Lower lobe of right lung (tissue), 2 donors: ENCODE measurements at places on chromosomes 12 and 14. TPM values are rescaled to one million over a fixed set of nuclear protein-coding genes. Genes with fewer than 3 reads are reported as not detected.

- no peak for DNase-seq
These were observed 106.2 kb downstream of the GPATCH2L start for GRCh38 chr14:76257842-76258397.

- no peak for DNase-seq
These were observed 15.8 kb downstream of the DIP2B start for GRCh38 chr12:50520416-50521207.

- no peak for DNase-seq
These were observed 75.4 kb upstream of the CCND2 start for GRCh38 chr12:4197922-4198763.

DNA sequence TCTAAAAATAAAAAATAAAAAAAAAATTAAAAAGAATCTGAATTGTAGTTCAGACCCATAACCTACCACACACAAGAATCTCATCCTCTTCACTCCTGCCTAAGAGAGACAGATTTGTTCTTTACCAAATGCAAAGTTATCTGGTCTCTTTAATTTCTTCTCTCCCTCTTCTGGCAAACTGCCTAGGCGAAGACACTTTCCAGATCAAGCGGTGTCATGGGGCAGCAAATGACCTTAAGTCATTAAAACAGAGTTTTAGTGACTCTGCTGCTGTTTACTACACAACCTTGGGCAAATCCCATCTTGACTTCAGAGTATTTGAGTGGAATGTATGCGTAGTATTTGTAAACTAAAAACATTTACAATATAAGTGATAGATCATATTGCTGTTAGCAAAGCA lies 60.9 kb upstream of the NID2 start:
- DNase-seq: no peak

DNA sequence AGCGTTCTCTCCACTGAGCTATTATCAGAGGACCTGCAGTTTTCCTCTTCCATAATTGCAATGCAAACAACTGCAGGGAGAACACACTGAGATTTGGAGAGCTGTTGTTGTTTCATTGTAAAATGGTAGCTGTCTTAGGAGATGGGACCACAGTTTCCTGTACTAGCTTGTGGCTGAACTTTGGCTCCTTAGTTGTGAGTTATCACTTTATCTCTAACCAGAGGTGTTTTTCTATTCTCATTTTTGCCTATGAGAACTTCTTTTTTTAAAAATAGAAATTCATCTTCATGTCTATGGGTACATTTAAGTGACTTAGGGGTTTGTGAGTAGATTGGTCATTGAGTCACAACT lies 216.5 kb downstream of the SLC38A4 start:
- no peak for DNase-seq

Gene SLC10A1
- not detected for total RNA-seq

Gene CCDC175
- 1.0 TPM for total RNA-seq

- no peak for DNase-seq
These were observed 16.3 kb downstream of the SPX start for GRCh38 chr12:21542403-21542802.

- no peak for DNase-seq
These were observed 19.4 kb downstream of the TMEM116 start for GRCh38 chr12:111993292-111994150.

Gene AKAP3
- total RNA-seq: 3.2 TPM

Gene SYNE3
- total RNA-seq: 22.4 TPM

Gene SLC6A13
- 5.0 TPM for total RNA-seq

Gene CLEC4C
- not detected for total RNA-seq

- no peak for DNase-seq
These were observed 60.7 kb downstream of the CCNK start for GRCh38 chr14:99541677-99542470.

Gene IKZF4
- 13.1 TPM for total RNA-seq

DNA sequence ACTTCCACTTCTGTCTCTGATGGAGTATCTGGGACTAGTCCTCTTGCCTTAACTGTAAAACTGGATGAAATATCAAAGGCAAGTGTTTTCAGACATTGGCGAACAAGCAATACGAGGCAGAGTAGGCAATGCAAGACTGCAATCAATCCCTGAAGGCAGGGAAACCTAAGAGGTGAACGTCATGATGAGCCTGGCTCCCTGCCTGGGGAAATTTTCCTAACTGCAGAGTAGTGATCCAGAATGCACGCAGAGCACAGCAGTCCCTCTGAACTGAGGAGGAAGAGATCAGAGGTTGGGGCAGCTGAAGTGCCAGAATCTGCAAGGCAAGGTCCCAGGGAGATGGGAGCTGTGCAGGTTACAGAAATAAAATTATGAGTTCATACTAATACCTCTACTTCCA lies 18.5 kb downstream of the BHLHE41 start:
- no peak for DNase-seq

- no peak for DNase-seq
These were observed 1.5 kb downstream of the CHD4 start for GRCh38 chr12:6605421-6606330.

- DNase-seq: no peak
These were observed 7.9 kb upstream of the SGPP1 start for GRCh38 chr14:63735720-63736119.

- peak; percentile 59 for DNase-seq
These were observed 47.4 kb upstream of the SRSF5 start for GRCh38 chr14:69719501-69719951.

Gene KRT74
- total RNA-seq: not detected

DNA sequence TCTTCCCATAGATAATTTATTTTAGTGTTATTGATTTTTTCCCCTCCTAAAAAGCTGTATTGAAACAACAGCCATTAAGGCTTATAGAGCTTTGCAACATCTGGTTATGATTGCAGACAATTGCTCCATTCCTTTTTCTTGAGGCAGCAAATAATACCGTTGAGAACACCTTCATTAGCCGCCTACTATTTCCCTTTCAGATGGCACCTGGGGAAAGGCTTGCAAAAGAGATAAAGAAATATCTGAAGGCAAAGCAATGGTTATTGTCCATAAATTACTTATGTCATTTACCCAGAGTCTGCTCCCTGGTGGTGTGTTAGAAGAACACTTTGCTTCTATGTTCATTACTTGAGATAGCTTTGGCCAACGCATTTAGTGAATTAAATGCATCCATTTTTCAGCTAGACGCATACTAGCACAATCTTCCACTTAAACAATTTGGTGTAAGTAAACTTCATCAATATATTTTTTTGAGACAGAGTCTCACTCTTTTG lies 377.8 kb downstream of the KCNH5 start:
- no peak for DNase-seq

GRCh38 chr12:77893918-77894317 lies 63.2 kb downstream of the NAV3 start:
- no peak for DNase-seq

Gene HCAR1
- total RNA-seq: 1.6 TPM

DNA sequence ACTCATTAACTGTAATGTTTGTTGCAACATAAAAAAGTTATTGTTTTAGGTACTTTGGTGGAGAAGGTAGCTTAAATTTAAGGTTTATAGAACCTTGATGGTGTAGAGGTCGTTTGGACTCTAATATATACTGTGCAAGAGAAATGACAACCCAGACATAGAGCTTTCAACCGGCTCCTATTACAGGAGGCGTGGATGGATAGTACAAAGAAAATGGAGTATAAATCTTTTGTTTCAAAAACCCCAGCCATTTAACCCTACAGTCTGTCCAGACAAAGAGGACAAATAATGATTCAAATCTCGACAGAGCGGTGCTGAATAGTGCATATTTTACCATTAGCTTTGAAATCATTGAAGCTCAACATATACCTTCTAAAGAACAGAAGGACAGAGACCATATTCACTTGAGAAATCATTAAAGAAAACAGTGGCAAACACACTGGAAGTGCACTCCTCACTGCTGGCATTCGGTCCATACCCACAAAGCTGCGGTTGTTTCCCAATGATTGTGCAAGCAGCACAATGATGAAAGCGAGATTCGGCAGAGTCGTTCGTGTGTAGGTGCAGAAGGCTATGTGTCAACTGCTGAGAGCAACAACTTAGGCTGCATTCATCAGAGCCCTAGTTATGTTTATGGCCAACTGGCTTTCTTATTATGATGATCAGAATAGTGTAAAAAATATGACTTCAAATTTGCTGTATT lies 688.6 kb downstream of the NOVA1 start:
- DNase-seq: no peak

Gene KRT3
- total RNA-seq: not detected

DNA sequence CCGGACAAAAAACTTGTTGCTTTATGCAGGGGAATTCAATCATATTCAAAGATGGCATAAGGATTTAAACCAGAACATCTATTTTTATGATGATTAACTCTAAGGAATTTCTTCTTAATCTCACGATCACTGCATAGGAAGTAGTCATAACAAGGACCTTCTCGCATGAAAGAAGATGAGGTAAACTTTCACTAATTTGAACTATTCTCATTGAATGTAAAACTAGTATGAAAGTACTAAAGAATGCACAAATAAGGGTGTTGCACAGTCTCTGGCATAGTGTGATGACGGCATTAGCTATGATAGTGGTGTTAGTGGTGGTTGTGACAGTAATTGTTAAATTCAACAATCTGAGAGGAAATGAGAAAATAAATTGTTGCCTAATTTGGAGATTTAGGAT lies 280.0 kb downstream of the SLC6A15 start:
- DNase-seq: no peak

Gene ARHGDIB
- total RNA-seq: 313 TPM

DNA sequence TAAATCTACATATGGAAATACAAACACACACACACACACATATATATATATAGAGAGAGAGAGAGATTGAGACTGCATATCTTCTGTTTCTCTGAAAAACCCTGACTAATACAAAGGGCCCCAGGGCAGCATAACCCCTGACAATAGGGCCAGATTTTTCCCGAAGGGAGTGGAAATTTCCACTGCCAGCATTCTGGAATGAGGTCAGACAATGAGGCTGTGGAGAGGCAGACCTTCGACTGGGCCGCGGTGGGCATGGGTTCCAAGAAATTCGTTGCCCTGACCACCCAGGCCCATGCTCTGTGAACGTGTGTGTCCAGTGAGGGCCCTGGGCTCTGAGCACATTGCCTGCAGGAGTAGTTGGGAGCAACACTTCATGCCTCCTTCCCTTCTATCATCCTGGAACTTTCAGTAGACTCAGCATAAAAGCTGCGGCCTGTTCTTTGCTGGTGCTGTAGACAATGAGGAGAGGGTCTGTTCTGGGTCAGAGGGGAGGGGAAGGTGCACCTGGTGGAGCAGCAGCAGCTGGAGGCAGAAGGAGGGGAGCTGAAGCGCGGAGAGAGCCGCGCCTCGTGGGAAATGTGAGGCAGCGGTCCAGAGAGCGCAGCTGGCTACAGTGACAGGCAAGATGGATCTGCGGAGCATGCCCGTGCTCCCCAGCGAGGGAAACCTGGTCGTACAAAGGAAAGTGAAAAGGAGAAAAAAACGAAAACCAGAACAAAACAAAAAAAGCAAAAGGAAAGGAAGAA lies 25.6 kb upstream of the CCDC60 start:
- no peak for DNase-seq

Gene WASHC3
- total RNA-seq: 38.2 TPM

Gene SLC7A7
- 157 TPM for total RNA-seq

DNA sequence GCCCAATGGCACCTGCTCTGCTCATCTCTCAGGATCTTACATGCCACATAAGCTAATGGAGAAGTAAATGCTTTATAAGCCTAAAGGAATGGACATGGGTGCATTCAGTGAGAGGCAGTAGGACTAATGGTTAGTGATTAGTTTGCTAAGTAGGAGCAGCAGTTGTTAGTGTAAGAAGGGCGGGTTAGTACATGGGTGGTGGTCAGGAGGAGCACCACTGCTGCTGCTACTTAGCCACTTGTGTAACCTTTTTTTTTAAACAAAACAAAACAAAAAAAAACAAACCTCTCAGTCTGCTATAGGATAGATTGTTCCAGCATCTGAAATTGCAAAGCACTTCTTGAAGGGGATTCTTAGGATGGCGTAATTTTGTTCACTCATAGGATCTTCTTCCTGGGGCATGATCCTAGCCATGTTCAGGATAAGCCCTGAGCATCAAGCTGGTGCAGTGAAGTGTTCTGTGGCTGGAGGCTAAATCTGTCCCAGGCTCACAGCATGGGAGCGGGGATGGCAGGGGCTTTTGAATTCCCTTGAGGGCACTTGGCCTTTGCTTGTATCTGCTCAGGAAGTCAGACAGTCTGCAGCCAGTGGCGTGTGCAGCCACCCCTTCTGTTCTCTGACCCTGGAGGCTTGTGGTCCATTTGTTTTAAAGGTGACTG lies 63.6 kb downstream of the CHST11 start:
- DNase-seq: no peak
